Thyroid gland (tissue), 4 donors: ENCODE measurements at places on chromosomes 3 and 15. TPM values are rescaled to one million over a fixed set of nuclear protein-coding genes. Genes with fewer than 3 reads are reported as not detected.

Gene ASB14
- not detected for total RNA-seq

Gene GAP43
- total RNA-seq = not detected

Gene TOP2B
- total RNA-seq = 137 TPM

Gene SLCO3A1
- 25.3 TPM for total RNA-seq

Gene MKRN3
- total RNA-seq = 0.11 TPM

Gene IL20RB
- total RNA-seq = 1.6 TPM

Gene TM4SF1
- 63.6 TPM for total RNA-seq

Gene EPHB1
- 3.8 TPM for total RNA-seq

Gene ELL3
- total RNA-seq = 2.1 TPM

Gene SCN11A
- total RNA-seq = 0.15 TPM

Gene TAMM41
- 12.7 TPM for total RNA-seq

Gene C15orf62
- total RNA-seq = 0.13 TPM

Gene SLC28A1
- not detected for total RNA-seq

Gene SLC35G2
- 12.6 TPM for total RNA-seq

Gene BSN
- total RNA-seq = 0.56 TPM

Gene TBC1D23
- 104 TPM for total RNA-seq

Gene C2CD4B
- total RNA-seq = 1.6 TPM

Gene TCTA
- total RNA-seq = 123 TPM

Gene PDE8A
- 38.0 TPM for total RNA-seq

Gene TMEM158
- 0.78 TPM for total RNA-seq

Gene SPTSSB
- total RNA-seq = not detected

Gene GRAMD2A
- 26.9 TPM for total RNA-seq
